ENCODE measurements at places on chromosomes 2 and 18.

DNA sequence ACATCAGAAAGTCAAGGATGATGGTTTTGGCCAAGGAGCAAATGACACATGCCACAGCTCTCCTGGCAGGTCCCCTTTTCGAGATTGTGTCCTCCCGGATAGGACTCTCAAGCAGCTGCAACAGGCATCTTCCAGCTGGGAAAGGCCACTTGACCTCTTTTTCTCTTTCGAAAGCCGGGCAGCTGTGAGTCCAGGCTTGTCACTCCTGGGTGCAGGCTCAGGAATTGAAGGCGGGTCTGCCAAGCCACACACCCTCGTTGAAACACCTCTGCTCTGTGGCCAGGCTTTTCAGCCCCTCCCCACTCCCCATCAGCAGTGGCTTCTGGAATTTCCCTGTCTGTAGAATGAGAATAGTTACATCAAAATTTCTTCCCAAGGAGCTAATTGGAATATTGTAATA, 98.0 kb downstream of the CCDC138 start:
- no peak for DNase-seq

GRCh38 chr2:314561-315336, 26.9 kb upstream of the ALKAL2 start:
- DNase-seq = no peak

GRCh38 chr18:64275593-64276300, 126.9 kb upstream of the LINC00305 start:
- no peak for DNase-seq

DNA sequence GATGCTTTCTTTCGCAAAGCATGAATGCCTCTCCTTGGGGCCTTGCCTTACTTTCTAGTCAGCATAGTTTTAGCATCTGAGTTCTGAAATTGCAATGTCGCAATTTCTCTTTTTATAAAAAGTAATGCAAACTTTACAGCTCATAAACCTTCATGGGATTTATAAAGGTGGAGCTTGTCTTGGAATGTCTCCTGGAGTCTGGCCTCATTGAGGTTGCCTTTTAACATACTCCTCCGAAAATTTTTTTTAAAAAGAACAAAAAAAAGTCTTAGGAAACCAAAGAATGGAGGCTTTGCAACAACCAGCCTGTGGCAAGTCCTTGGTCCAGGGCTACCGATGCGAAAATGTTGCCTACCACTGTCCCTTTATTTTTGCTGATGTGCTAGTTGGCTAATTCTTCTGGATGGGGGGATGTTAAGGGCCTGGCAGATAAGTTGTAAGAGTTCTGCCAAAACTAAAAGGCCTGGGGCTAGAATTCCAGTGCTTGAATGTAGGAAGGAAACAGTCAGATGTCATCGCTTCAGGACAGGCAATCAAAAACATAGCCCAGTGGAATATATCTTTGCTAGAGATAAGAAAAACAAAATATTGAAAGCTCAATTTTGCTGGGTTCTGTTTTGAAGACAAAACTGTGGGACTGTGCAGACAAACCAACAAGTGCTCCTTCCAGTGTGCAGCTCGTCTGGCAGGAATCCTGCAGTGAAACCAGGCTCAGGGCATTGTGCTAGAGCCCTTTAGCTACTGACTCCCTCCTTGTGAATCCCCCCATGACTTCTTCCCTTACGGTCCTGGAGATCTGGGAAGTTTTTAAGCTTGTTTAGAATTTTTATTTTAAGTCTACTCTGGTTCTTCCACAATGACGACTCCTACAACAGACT, 213.0 kb downstream of the PIEZO2 start:
- DNase-seq = no peak

DNA sequence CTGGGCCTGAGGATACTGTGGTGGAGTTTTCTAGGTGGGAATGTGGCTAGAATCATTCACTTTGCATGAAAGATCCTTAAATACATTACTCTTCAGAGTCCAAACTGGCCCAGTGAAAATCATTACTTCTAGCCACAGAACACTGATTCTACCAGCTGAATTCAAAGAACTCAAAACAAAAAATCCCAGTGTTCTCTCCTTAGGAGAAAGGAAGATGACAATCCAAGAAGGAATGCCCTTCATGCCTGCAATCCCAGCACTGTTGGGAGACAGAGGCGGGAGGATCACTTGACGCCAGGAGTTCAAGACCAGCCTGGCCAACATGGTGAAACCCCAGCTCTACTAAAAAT, 35.2 kb downstream of the FAM228A start:
- no peak for DNase-seq

- peak; percentile 61 for DNase-seq
These were observed 312.4 kb downstream of the DCC start for GRCh38 chr18:52652391-52652790.

GRCh38 chr2:76793647-76794334, 728.4 kb downstream of the LRRTM4 start:
- no peak for DNase-seq

DNA sequence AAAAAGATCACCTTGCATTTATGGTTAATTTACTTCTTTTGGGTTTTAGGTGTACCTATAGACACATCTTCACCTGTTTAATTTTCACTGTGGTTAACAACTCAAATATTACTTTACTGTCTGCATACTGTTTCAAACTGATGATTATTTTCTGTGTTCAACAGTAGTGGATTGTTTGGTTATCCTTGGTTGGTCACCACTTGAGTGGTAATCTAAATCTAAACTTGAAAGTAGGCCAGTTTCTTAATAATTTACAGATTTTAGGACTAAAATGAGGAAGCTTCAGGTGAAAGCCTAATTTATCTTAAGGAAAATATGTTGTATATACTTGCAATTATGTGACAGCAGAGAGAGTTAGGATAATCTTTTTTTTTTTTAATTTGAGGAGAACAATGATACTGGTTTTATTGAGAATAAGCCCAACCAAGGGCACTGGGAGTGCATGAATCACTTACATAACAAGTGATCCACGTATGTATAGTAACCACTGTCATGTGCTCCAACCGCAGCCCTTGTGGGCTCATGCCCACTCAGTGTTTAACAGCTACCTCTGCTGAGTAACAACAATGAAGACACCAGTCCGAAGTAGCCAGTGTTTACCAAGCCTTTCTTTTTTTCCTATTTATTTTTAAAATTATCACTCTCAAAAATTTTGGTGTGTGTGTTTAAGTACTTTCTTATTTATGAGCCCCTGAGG, 31.0 kb upstream of the WDSUB1 start:
- no peak for DNase-seq

GRCh38 chr2:191870744-191871143, 23.9 kb upstream of the CAVIN2 start:
- DNase-seq = no peak

DNA sequence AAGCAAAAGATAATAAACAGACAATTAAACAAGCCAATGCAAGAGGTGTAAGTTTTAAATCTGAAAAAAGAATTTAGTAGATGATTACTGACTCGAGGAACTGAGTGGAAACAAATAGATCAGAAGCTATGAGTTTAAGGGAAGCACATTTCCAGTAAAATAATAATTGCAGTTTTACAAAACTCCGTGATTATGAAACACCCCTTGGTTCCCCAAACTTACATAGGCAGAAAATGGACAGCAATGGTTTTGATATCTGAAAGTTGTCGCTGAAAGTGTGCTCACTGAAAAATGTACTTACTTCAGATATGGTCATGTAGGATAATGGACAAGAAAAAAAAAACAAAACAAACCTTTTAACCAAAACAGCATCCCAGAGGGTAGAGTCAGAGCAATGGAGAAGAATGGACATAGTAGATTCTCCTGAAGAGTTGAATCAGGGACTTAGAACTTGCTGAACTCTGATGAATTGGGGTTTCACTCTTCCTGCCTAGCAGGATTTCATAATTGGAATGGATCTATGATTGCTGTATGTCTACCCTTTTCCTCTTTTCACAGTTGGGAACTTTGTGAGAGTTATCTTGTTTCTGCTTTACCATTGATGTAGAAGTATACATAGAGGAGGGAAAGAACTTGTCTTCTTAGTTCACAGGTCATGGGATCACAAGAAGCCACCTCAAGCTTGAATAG, 305.6 kb upstream of the ZEB2 start:
- DNase-seq = no peak

DNA sequence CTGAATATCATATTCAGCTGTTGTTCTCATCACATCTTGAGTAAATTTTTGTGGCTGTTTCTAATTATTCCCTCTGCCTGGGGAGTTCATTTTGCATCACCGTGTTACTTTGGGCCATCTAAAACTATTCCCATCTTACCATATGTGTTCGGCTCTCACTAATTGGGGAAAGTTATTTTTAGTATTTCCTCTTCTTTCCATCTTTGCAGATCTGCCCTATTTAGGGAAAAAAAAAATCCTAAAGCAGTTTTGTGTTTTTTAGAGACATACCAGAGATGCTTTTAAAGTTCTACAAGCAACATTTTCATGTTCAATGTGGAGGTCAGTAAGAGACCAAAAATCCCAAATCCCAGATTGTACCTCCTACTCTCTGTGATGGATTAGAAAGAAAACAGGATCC, 111.3 kb upstream of the NDUFV2 start:
- DNase-seq = no peak

GRCh38 chr2:7154656-7155055, 237.4 kb downstream of the RNF144A start:
- no peak for DNase-seq

DNA sequence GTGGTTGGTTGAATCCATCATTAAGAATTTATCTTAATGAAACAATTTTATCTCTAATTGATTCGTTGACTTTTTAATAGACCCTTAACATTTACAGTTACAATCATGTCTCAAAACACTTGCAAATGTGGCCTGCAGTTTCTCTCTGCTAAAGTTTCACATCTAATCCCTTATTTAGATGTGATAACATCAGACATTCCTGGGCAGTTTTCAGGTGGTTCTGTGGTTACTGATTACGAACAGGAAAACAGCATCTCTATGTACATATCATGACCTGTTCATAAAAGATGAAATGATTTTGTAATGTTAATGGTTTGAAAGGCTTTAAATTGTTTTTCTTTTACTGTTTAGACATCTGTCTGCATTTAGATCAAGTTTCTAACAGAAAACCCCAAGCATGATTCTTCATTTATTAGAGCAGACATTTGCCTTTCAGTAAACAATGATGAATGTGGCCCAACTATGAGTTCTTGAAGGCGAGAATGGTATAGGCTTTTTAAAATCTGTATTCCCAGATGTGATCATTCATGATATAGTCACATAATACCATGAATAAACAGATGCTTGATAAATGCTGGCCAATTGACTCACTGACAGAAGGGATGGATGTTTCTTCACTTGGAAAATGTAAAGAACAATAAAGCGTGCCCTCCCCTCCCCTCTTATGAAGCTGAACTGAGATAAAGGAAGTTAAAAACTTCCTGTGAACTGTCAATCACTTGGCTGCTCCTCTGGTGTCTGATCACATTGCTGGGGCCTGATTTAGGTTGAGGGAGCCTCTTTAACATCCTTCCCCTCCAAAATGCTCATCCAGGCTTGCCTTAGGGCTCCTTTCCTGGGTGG, 3.5 kb downstream of the CAPN14 start:
- no peak for DNase-seq

DNA sequence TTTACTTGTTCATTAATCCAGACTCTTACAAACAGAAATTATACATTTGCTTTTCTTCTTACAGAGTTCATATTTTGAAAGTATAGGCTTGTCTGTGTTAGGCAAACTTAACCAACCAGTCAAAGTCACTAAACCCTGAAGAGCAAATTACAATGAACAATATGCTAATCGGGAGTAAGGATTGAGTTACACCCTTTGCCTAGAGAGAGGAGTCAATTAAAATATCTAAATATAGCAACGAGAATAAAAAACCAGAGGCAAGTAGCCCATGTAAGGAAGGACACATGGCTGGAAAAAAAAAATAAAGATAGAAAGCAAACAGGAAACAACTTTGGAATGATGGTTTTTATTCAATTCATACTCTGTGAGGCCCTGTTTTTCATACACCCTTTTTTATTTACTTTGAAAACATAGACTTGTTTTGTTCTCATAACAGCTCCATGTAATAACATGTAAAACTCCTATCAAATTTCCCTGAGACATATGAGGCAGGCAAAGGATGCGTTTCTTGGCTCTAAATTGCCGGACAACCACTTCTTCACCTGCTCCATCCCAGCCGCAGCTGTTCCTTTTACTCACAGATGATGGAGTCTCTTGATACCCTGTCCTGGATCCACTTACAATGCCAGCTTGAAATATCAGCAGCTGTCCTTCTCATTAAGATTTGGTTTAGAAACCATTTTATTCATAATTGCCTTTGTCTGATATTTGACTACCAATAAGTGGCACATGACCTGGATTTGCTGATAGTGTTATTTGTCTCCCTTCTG, 767.7 kb upstream of the GCFC2 start:
- peak; percentile 17 for DNase-seq

- no peak for DNase-seq
These were observed 424.0 kb upstream of the CDH7 start for GRCh38 chr18:65326805-65327204.
